Hematopoietic multipotent progenitor cell (in vitro differentiated cells): ENCODE measurements at places on chromosomes 6 and 20. TPM values are rescaled to one million over a fixed set of nuclear protein-coding genes. Genes with fewer than 3 reads are reported as not detected.

- DNase-seq: no peak
These were observed 17.9 kb downstream of the LAMP5 start for GRCh38 chr20:9532069-9532838.

The TGM3 gene
- not detected for total RNA-seq

The MTFR2 gene
- total RNA-seq: 1.9 TPM

The NFATC2 gene
- total RNA-seq: 16.2 TPM
